ENCODE measurements at places on chromosomes 4 and X. TPM values are rescaled to one million over a fixed set of nuclear protein-coding genes. Genes with fewer than 3 reads are reported as not detected.

XK gene
- 1.4 TPM for total RNA-seq

DNA sequence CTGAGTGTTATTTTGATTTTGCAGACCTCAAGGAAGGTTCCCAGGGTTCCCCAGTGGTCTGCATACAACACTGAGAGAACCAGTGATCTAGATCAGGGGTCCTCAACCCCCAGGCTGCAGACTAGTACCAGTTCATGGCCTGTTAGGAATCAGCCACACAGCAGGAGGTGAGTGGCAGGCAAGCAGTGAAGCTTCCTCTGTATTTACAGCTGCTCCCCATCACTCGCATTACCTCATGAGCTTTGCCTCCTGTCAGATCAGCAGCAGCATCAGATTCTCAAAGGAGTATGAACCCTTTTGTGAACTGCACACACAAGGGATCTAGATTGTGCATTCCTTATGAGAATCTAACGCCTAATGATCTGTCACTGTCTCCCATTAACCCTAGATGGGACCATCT, 28.5 kb downstream of the EDNRA start:
- no peak overlapping the region for H3K27ac ChIP-seq
- peaks cover 5% of the 10 kb centered on the region for H3K4me1 ChIP-seq
- H3K36me3 ChIP-seq = no peaks in the 10 kb centered on the region
- no peaks in the 10 kb centered on the region for H3K27me3 ChIP-seq

- H3K36me3 ChIP-seq = peaks cover 4% of the 10 kb centered on the region
- H3K27me3 ChIP-seq = peaks cover 53% of the 10 kb centered on the region
- no peak overlapping the region for H3K27ac ChIP-seq
- no peak overlapping the region for H3K4me3 ChIP-seq
- peaks cover 15% of the 10 kb centered on the region for H3K4me1 ChIP-seq
- DNase-seq = peak; percentile 56
Observed at GRCh38 chr4:81214144-81214880, 710 bp downstream of the PRKG2 start.

DNA sequence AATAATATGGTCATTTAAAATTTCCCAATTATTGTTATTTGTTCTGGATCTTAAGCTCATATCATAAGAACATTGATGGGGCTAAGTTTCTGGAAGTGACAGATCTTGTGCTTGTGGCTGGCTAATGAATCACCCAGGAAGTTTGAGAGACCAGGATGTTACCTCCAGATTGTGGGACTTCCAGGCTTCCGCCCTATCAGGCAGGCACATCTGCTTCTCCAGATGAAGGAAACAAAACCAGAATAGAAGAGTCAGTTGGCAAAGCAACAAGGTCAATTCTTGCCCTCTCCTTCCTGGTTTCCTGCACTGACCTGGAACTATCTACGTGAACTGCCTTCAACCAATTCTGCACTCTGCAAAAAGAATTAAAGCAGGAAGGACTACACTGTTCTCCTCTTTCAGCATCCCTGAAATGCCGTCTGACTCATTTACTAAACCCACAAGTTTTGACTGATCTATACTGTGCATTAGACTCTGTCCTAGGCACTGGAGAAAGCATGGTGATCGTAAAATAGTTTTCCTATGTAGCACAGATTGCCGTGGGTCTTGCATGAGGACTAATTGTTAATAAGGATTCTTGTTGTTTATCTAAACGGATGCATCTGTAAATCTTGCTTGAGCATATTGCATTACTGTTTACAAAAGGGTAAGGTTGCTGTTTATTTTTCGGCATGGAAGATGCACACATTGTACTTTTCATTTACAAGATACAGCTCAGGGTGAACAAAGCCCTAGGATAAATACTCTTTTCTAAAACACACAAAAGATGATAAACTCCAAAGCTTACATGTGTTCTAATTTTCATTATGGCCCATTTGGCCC, 74.6 kb downstream of the AMELX start:
- no peak overlapping the region for H3K4me3 ChIP-seq
- no peak overlapping the region for H3K27ac ChIP-seq
- no peaks in the 10 kb centered on the region for H3K27me3 ChIP-seq
- no peaks in the 10 kb centered on the region for H3K36me3 ChIP-seq

PABPC4L gene
- total RNA-seq = 3.6 TPM

DNA sequence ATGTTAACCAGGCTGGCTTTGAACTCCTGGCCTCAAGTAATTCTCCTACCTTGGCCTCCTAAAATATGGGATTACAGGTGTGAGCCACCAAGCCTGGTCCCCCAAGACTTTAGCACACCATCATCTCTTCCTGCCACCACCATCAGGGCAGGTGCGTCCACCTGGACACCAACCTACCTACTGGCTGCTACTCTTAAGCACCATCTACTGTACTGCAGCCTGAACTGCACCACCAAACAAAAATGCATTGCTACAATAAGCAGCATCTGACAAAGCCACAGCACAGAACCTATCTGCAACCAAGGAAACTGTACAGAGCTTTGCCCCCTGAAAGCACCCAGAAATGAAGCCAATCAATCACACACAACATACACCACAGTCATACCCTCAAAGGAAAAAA, 139.7 kb downstream of the EFHC2 start:
- no peak overlapping the region for H3K27ac ChIP-seq
- H3K27me3 ChIP-seq = peaks cover 2% of the 10 kb centered on the region
- peaks cover 10% of the 10 kb centered on the region for H3K4me1 ChIP-seq
- no peak overlapping the region for H3K4me3 ChIP-seq
- H3K36me3 ChIP-seq = no peaks in the 10 kb centered on the region

DNA sequence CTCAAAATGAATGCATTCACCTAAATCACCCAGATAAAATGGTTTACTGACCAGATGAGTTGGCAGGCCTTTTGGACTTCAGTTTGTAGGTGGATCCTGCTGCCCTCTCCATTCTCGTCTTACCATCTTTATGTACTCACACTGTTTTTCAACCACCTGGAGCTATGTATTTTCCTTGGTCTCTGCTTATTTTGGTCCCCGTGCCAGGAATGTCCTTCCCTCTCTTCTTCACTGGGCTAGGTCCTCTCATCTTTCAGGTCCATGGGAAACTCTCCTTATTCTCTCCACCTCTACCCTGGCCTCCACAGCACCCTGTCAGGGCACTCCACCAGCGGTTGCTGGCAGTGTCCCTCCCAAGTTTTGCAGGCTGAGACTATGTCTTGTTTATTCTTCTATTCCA, 2.6 kb downstream of the GPRIN3 start:
- no peak overlapping the region for H3K27ac ChIP-seq
- H3K36me3 ChIP-seq = no peaks in the 10 kb centered on the region
- peaks cover 28% of the 10 kb centered on the region for H3K4me1 ChIP-seq
- peaks cover 25% of the 10 kb centered on the region for H3K27me3 ChIP-seq
- no peak for DNase-seq
- no peak overlapping the region for H3K4me3 ChIP-seq

MAP3K15 gene
- total RNA-seq = 4.4 TPM

- H3K4me3 ChIP-seq = no peak overlapping the region
- no peaks in the 10 kb centered on the region for H3K4me1 ChIP-seq
- no peak for DNase-seq
- H3K27ac ChIP-seq = no peak overlapping the region
Observed at GRCh38 chrX:25597551-25597950, 540.6 kb upstream of the MAGEB18 start.

GRCh38 chr4:19455850-19456602, 795.7 kb upstream of the SLIT2 start:
- H3K36me3 ChIP-seq = peaks cover 5% of the 10 kb centered on the region
- H3K27ac ChIP-seq = no peak overlapping the region
- H3K4me3 ChIP-seq = no peak overlapping the region
- no peak for DNase-seq
- no peaks in the 10 kb centered on the region for H3K27me3 ChIP-seq

UGT2B11 gene
- total RNA-seq = not detected

CSAG1 gene
- total RNA-seq = 1.5 TPM

DNA sequence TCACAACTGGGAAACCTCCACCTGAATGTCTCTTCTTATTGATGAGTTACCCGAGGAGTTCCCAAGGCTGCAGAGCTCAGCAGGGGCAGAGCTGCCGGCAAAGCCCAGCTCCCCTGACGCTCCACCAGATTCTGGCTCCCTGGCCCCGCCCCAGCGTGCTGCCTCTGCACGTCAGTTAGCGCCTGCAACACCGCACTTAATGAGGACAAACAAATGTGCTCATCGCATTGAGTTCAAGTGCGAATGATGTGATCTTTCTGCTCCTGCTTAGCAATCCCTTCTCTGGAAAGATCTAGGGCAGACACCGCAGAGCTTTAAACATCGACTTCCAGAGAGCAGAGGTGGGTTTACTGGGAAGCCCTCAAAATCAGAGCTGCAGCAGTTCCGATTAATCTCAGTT, 55.5 kb upstream of the FBXW7 start:
- DNase-seq = peak; percentile 83
- H3K4me3 ChIP-seq = peak overlapping the region; percentile 56
- H3K27ac ChIP-seq = peak overlapping the region; percentile 32
- peaks cover 6% of the 10 kb centered on the region for H3K36me3 ChIP-seq
- H3K27me3 ChIP-seq = no peaks in the 10 kb centered on the region
- H3K4me1 ChIP-seq = peaks cover 13% of the 10 kb centered on the region

DNA sequence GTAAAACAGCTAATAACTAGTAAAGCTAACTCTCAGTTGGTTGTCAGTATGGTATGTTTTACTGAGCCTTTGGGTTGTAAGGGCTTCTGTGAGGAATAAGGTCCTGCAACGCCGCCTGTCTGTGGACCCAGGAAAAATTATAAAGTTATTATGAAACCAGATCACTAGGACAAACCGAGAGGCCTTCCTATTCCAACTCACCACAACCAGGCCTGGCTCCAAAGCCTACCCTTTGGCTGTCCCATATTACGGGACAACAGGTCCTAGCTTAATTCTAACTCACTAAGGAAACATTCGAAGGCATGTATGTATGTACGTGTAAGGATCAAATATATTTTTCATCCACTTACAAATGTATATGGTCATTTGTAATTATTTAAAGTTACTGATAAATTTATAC, 1.4 kb downstream of the ANKRD17 start:
- peaks cover 40% of the 10 kb centered on the region for H3K4me1 ChIP-seq
- H3K27ac ChIP-seq = peak overlapping the region; percentile 99
- peak overlapping the region; percentile 99 for H3K4me3 ChIP-seq
- no peaks in the 10 kb centered on the region for H3K27me3 ChIP-seq
- peaks cover 17% of the 10 kb centered on the region for H3K36me3 ChIP-seq

DNA sequence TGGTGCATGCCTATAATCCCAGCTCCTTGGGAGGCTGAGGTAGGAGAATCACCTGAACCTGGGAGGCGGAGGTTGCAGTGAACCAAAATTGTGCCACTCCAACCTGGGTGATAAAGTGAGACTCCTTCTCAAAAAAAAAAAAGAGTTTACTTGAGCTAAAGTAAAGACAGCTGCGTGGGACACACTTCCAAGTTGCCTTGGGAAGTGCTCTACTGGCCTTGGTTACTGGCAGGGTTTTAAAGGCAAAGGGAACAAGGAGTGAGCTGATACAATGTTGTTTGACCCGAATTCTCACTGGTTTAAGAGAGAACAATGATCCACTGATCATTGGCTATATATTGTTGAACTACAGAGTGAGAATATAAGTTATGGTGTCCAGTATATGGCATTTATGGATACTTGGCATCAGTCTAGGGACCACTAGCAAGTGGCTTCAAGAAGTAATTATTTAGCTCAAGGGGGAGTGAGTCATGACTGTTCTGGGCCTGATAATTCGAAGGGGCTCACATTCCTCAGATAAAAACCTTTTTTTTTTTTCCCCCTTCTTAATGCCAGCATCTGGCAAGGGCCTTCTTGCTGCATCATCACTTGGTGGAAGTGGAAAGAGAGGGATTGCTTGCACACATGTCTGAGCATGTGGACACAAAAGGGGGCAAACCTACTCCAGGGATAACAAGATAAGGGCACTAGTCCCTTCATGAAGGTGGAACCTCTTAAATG, 32.3 kb downstream of the GRK4 start:
- DNase-seq = no peak
- H3K4me1 ChIP-seq = no peaks in the 10 kb centered on the region
- no peaks in the 10 kb centered on the region for H3K36me3 ChIP-seq
- no peaks in the 10 kb centered on the region for H3K27me3 ChIP-seq
- no peak overlapping the region for H3K27ac ChIP-seq

RPS6KA3 gene
- 14.6 TPM for total RNA-seq

- H3K4me3 ChIP-seq = no peak overlapping the region
- no peak for DNase-seq
- H3K36me3 ChIP-seq = peaks cover 15% of the 10 kb centered on the region
- no peaks in the 10 kb centered on the region for H3K27me3 ChIP-seq
- no peaks in the 10 kb centered on the region for H3K4me1 ChIP-seq
Observed at GRCh38 chrX:111719426-111720210, 38.6 kb downstream of the ALG13 start.

GRCh38 chrX:48676893-48677270, 6.7 kb upstream of the WAS start:
- no peak overlapping the region for H3K27ac ChIP-seq
- H3K4me1 ChIP-seq = peaks cover 4% of the 10 kb centered on the region
- peak overlapping the region; percentile 88 for H3K4me3 ChIP-seq
- DNase-seq = peak; percentile 19
- H3K36me3 ChIP-seq = no peaks in the 10 kb centered on the region

GRCh38 chr4:5543681-5544080, 164.7 kb downstream of the EVC2 start:
- H3K27ac ChIP-seq = no peak overlapping the region
- peaks cover 8% of the 10 kb centered on the region for H3K36me3 ChIP-seq
- no peak for DNase-seq
- peaks cover 2% of the 10 kb centered on the region for H3K27me3 ChIP-seq

DNA sequence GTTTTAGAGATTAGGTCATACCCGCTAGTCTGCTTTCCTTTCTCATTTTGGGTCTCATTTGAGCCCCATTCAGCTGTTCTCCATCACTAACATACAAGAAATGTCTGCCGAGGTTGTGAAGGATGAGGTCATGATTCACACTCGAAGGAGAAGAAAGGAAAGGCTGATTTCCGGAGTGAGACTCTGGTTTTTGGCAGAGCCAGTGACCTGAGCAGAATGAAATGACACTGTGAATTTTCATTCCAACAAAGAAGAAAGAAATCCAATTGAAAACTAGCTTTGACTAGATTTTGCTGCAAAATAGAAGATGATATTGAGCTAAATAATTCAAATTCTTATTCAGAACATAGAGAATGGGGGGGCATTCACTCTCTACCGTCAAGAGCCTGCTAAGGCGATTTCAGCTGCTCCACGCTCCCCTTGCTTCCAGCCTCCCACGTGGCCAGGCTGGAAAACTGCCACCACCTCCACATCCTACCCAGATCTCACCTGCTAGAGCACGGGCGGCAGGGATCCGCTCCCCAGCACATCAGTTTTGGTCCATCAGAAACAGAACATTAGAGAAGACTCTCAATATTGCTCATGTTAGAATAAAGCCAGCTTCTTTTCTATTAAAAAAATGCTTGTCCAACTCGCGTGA, 39.0 kb downstream of the F11 start:
- peaks cover 2% of the 10 kb centered on the region for H3K4me1 ChIP-seq
- 0 out of 2 replicates have a peak, but pooled peaks cover 2% of the 10 kb centered on the region for H3K27me3 ChIP-seq
- H3K36me3 ChIP-seq = no peaks in the 10 kb centered on the region
- DNase-seq = no peak

Measured in WTC11 (cell line).